ENCODE measurements at places on chromosomes 16 and 17. TPM values are rescaled to one million over a fixed set of nuclear protein-coding genes. Genes with fewer than 3 reads are reported as not detected.

GRCh38 chr17:42329025-42329976 lies 41.0 kb downstream of the STAT5A start:
- H3K27me3 ChIP-seq = no peaks in the 10 kb centered on the region
- H3K36me3 ChIP-seq = peaks cover 73% of the 10 kb centered on the region
- H3K27ac ChIP-seq = peak overlapping the region; percentile 57
- H3K4me1 ChIP-seq = no peaks in the 10 kb centered on the region

Gene SNRNP25
- polyA plus RNA-seq = 27.7 TPM

GRCh38 chr17:74805591-74805991 lies 29.4 kb upstream of the NAT9 start:
- no peak overlapping the region for H3K4me3 ChIP-seq
- no peak for DNase-seq
- H3K27ac ChIP-seq = no peak overlapping the region
- no peaks in the 10 kb centered on the region for H3K36me3 ChIP-seq
- H3K27me3 ChIP-seq = no peaks in the 10 kb centered on the region
- H3K4me1 ChIP-seq = no peaks in the 10 kb centered on the region

DNA sequence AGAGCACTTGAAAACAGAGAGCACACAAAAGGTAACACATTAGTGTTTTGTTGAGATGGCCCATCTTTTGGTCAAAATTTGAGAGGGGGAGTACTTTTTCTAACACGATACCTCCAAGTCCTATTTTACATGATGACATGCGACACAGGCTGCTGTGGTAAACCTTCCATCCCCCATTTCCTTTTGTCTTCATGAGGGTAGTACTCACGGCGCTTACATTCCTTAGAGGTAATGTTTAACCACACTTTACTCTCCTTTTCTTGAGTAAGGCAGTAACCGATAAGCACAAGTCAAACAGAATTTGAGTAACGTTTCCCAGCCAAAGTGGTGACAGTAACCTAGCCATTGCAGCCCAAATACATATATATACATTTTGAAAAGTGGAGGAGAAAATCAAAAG lies 35.8 kb upstream of the PITPNM3 start:
- peaks cover 34% of the 10 kb centered on the region for H3K36me3 ChIP-seq
- peak; percentile 70 for DNase-seq
- no peak overlapping the region for H3K4me3 ChIP-seq
- no peaks in the 10 kb centered on the region for H3K4me1 ChIP-seq
- no peaks in the 10 kb centered on the region for H3K27me3 ChIP-seq
- H3K27ac ChIP-seq = no peak overlapping the region

DNA sequence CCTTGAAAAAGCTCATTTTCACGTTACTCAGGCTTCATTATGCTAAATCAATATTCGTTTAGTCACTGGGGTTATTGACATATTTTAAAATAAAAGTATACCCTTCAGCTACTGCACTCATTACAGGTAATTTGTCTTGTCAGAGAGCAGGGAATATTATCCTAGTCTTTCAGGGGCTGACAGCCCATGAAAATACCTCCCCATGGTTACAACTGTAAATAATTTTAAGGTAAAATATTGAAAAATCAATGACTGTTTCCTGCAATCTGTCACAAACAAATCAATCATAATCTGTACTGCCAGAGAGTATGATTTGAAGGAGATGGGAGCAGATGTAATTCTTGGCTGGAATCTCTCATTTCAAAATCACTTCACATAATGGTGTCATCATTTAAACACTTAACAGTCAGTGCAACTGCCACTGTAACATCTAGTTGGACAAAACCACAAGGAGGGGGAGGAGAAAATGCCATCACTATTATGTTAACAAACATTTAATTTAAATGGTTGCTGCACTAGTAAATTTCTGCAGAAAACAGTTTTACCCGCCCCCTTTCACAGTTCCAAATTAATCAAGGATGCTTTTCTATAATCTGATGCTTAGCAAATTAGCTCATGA lies 9.3 kb upstream of the IRX5 start:
- peaks cover 10% of the 10 kb centered on the region for H3K27me3 ChIP-seq
- no peaks in the 10 kb centered on the region for H3K36me3 ChIP-seq

- H3K4me3 ChIP-seq = no peak overlapping the region
- no peak for DNase-seq
- peaks cover 57% of the 10 kb centered on the region for H3K4me1 ChIP-seq
- no peaks in the 10 kb centered on the region for H3K27me3 ChIP-seq
- H3K27ac ChIP-seq = no peak overlapping the region
- H3K36me3 ChIP-seq = peaks cover 7% of the 10 kb centered on the region
Measured at GRCh38 chr17:42399121-42399520, 10.9 kb upstream of the STAT3 start.

Gene GINS3
- polyA plus RNA-seq = 6.7 TPM

GRCh38 chr17:68462381-68463210 lies 5.3 kb upstream of the WIPI1 start:
- no peaks in the 10 kb centered on the region for H3K36me3 ChIP-seq
- H3K27me3 ChIP-seq = no peaks in the 10 kb centered on the region
- no peak overlapping the region for H3K4me3 ChIP-seq
- peak; percentile 86 for DNase-seq
- no peaks in the 10 kb centered on the region for H3K4me1 ChIP-seq

- no peaks in the 10 kb centered on the region for H3K27me3 ChIP-seq
- no peaks in the 10 kb centered on the region for H3K4me1 ChIP-seq
- H3K27ac ChIP-seq = peak overlapping the region; percentile 67
- H3K4me3 ChIP-seq = peak overlapping the region; percentile 66
Measured at GRCh38 chr16:46789499-46790414, 41.2 kb downstream of the C16orf87 start.

Gene PABPN1L
- not detected for polyA plus RNA-seq

DNA sequence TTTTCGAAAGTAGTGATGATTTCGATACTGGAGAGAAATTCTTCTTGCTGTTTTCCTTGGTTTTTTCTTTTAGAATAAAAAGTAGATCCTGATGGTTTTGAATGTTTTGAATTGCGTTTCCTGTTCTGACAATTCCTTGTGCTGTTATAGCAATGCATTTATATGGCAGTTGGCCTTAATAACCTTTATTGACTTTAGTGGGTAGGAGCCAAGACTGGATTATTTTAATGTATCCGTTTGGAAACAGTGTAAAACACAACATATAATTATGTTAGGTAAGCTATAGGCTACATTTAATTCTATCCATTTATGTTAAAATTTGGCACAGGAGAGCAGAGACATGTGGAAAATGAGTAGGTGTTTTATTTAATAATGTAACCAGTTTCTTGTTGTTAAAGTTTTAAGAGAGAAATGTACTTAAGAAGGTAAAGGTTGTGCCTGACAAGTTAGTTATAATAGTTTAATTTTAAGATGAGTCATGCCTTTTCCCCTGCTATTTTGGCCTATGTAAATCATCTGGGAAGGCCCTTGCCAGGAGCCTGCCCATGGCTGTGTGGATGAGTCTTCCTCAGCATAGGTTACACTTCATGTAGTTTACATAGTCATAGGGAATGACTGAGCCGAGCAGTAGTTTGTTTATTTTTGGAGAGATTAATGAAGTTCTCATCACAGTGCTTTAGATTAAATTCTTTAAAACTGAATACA lies 189.9 kb downstream of the FTO start:
- no peak overlapping the region for H3K27ac ChIP-seq
- H3K36me3 ChIP-seq = peaks cover 4% of the 10 kb centered on the region
- no peaks in the 10 kb centered on the region for H3K27me3 ChIP-seq
- no peak overlapping the region for H3K4me3 ChIP-seq
- no peaks in the 10 kb centered on the region for H3K4me1 ChIP-seq

- no peaks in the 10 kb centered on the region for H3K27me3 ChIP-seq
- H3K36me3 ChIP-seq = no peaks in the 10 kb centered on the region
- no peaks in the 10 kb centered on the region for H3K4me1 ChIP-seq
- peak overlapping the region; percentile 37 for H3K4me3 ChIP-seq
- DNase-seq = no peak
Measured at GRCh38 chr16:50274326-50275097, 8.2 kb downstream of the ADCY7 start.

- H3K36me3 ChIP-seq = no peaks in the 10 kb centered on the region
- no peak overlapping the region for H3K27ac ChIP-seq
- no peaks in the 10 kb centered on the region for H3K4me1 ChIP-seq
- H3K4me3 ChIP-seq = no peak overlapping the region
- no peak for DNase-seq
Measured at GRCh38 chr17:71846561-71847110, 274.2 kb upstream of the SOX9 start.

Gene FBXO39
- not detected for polyA plus RNA-seq

Gene ABCA8
- polyA plus RNA-seq = 1.9 TPM

GRCh38 chr16:83898463-83899271 lies at the start of gene MLYCD:
Gene MLYCD (plus strand): TSS chr16:83899115. CDS start chr16:83899145, 30 bp downstream.
- DNase-seq = peak; percentile 85
- H3K27ac ChIP-seq = peak within 1 kb of the TSS; percentile 60
- no peaks in the 10 kb centered on the region for H3K27me3 ChIP-seq
- H3K36me3 ChIP-seq = peaks cover 2% of the 10 kb centered on the region
- peak within 1 kb of the TSS; percentile 75 for H3K4me3 ChIP-seq
- H3K4me1 ChIP-seq = peaks cover 1% of the 10 kb centered on the region

Gene ABCC11
- 0.15 TPM for polyA plus RNA-seq
